ENCODE measurements at places on chromosomes 2 and 18.

DNA sequence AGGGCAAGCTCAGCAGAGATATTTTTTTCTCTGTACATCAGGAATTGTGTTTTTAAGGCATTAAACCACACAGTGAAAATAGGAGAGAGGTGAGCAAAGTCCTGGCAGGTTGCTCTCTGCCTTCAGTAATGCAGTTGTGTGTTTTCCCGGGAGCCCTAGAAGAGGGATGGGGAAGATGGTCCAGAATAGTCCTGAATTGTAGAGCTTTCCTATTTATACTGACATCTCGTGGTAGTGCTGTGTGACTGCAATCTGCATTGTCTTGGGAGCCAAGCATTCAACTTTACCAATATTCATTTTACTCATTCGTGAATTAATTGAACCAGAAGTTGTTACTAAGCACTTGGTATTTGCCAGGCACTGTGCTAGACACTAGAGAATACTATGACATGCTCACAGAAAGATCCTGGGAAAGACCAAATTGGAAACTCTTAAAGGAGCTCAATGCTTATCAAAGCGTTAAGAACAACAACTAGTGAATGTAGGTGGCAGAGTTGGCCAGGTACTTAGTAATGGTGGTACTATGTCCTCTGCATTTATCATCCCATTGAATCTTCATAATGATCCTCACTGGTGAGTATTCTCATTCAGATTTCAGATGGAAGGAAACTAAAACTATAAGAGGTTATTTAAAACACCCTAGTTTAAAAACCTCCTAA lies 214.6 kb downstream of the TRIB2 start:
- DNase-seq = no peak

DNA sequence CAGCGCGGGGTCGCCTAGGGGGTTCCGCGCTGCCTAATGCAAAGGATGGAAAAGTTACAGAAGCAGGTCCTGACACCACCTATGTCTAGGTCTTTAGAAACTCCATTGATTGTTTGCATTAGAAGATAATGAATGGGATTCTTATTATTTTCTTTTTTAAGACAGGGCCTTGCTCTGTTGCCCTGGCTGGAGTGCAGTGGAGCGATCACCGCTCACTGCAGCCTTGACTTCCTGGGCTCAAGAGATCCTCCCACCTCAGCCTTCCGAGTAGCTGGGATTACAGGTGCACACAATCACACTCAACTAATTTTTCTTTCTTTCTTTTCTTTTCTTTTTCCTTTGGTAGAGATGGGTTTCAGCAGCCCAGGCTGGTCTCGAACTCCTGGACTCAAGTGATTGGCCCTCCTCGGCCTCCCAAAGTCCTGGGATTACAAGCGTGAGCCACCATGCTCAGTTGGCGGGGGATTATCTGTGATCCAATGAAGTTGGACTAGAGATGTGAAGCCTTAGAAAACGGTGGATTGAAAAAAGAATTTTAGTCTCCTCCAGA lies 761 bp upstream of the IDH1 start:
- DNase-seq = no peak

DNA sequence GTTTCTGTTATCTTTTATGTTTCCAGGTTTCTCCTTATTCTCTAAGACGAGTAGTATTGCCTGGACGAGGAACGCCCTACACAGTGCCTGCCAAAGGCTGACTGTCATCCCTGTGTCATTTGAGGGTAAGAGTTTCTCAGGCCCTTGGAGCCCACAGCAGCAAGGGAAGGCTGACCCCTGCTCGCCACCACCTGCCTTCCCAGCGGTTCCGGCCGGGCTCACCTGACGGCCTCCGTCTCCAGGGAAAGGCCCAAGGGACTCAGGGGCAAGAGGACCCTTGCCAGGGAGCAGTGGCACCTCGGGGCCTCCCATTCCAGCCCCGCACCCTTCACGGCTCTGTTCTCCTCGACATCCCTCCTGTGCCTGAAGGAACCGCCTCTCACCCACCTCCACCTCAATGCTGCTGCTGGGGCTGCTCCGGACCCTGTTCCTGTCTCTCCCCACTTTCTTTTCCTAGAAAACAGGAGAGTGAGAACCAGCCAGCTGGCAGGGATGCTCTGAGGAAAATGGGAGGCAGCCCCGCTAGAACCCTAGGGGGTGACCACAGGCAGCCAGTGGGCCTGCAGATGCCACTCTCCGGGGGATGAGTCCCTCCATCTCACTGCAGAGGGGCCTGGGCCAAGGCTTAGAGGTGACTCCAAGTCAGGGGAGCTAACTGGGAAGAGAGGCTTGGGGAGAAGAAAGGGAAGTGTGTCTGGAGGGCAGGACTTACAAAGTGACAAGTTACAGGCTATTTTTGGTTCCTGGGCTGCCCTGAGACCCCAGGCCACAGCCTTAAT lies 1.9 kb downstream of the LIMS2 start:
- no peak for DNase-seq

DNA sequence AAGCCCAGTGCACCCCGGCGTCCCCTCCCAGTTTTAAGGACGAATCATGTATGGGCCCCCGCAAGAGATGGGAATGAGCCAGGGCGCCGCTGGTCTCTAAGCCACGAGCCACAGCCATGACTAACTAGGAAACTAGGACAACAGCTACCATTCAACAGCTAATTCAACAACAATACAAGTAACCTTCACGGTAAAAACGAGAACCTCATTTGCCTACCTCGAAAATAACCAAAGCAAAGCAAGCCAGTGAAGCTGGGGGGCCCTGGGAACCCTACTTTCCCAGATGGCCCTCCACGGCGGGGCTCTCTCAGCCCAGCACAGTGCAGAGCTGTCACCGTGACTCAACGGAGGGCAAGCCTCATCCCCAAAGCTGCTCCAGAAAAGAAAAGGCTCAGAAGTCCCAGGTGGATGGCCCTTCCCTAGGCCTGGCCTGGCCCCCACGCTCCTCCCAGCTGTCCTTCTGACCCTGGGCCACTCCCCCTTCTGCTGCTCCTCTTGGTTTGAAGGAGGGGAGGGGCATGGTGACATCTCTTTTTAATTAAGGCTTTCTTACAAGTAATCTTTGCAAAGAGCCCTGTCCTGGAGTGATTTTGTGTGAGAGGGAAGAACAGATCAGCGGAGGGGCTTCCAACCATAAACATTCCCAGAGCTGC lies 126.3 kb downstream of the HDAC4 start:
- DNase-seq = no peak

GRCh38 chr18:63181706-63182309 lies 137.8 kb downstream of the BCL2 start:
- no peak for DNase-seq

DNA sequence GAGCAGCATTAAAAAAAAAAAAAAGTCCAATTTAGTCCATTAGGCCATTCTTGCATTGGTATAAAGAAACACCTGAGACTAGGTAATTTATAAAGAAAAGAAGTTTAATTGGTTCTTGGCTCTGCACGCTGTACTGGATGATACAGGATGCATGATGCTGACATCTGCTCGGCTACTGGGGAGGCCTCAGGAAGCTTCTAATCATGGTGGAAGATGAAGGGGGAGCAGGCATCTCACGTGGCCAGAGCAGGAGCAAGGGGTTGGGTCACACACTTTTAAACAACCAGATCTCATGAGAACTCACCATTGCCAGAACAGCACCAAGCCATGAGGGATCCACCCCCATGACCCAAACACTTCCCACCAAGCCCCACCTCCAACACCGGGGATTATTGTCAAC lies 100.1 kb downstream of the NEDD4L start:
- no peak for DNase-seq

GRCh38 chr18:51151568-51152511 lies 45.6 kb downstream of the MEX3C start:
- DNase-seq = no peak

GRCh38 chr18:38427736-38428135 lies 862.1 kb upstream of the CELF4 start:
- DNase-seq = no peak

- no peak for DNase-seq
Measured at GRCh38 chr2:147882631-147883030, 37.8 kb downstream of the ACVR2A start.

GRCh38 chr2:98806236-98806697 lies 75.3 kb upstream of the MGAT4A start:
- DNase-seq = no peak

DNA sequence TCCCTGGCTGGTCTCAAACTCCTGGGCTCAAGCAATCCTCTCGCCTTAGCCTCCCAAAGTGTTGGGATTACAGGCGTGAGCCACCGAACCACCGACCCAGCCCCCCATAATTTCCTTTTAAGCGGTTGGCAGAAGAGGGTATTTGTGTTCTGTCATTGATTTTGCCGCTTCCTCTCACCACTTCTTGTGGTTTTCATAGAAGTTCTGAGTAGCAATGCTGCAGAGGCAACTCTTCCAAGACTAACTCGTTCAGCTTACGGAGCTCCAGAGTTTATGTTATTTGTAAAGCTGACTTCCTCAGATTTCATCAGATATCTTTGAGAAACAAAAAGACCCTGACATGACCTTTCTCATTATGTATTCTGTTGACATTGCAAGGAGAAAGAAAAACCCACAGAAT lies 261.4 kb upstream of the KCNJ3 start:
- no peak for DNase-seq

DNA sequence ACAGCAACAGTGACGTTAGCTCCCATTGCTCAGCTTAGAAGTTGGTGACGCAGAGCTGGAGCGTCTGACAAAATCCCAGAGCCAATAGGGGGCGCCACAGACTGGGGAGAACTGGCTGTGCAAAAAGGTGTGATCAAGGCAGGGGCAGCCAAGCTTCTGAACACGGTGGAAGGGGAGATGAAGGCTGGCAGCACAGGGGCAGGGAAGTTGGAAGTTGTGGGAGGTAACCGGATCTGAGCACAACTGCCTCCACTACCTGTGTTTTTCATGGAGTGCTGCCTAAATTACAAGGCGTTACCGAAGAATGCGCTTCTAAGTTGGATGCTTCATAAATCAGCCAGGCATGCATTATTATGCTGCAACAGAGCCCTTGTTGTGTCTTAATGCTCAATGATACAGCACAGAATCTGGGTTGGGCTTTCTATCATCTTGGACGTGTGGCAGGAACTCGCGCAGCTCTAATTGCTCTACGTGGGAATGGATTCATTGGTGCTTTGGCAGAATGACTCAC lies 370.0 kb downstream of the SLC4A3 start:
- no peak for DNase-seq

- DNase-seq = no peak
Measured at GRCh38 chr2:86226636-86227520, 27.6 kb downstream of the MRPL35 start.

DNA sequence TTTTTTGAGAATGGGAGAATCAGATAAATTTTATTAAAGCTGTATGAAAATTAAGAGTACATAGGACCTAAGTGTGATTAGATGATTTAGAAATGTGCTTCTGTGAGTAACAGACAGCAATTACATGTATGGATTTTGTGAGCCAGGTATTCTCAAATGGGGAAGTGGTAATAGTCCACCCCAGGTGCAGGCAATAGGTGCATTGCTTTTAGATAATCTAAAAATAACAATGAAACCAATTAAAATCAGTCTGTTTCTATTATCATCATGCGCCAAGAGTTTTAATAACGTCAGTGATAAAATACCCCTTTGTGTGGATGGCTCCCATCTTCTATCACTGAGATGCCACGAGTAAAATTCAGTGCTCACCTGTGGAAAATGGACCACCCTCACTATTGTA lies 265.3 kb downstream of the RNF144A start:
- DNase-seq = no peak

GRCh38 chr18:58452454-58453166 lies 176.3 kb downstream of the ALPK2 start:
- no peak for DNase-seq

DNA sequence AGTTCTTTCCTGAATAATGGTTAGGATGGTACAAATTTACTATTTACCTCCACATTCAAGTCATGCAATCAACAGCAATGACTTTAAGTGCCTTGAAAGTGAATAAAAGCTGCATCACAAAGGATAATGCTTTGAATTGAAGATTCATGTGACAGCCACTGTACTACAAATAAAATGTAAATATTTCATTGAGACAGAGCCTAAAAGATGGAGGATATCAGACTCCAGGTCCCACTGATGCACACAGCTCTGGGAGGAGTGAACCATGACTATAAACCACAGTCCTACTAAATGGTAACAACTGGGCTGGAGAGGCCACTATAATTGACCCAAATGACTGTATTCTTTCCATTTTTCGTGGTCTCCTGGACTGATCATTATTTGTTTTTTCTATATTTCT lies 576.9 kb downstream of the ADCYAP1 start:
- no peak for DNase-seq

DNA sequence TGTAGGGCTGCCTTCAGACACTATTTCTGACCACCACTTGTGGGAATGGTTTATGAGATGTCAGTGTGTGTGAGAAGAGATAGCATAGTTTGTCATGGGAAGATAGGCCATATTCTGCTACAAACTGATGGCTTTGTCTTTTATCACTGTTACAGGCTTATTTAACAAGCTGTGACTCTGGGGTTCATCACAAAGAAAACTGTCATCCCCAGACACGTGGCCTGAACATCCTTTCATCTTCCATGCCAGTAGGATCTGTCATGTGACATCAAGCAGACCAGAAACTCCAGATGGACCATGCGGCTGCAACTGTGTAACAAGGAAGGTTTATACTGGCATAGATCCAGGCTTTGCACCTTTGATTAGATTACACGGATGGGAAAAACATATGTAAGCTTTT lies 128.6 kb upstream of the KCNH7 start:
- no peak for DNase-seq

GRCh38 chr18:34128436-34128835 lies 96.3 kb downstream of the NOL4 start:
- no peak for DNase-seq

DNA sequence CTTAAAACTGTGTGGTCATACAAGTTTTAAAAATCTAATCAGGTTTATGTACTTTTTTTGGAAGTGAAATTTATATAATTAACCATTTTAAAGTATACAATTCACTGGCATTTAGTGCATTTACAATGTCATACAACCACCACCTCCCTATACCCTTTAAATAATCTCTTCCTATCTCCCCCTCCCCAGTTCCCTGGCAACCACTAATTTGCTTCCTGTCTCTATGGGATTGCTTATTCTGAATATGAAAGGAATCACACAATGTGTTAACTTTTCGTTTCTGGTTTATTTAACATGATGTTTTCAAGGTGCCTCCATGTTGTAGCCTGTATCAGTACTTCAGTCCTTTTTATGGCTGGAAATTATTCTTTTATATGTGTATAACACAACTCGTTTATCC lies 19.4 kb downstream of the CHMP3 start:
- no peak for DNase-seq

- DNase-seq = no peak
Measured at GRCh38 chr2:231683292-231684235, 24.8 kb upstream of the PTMA start.

GRCh38 chr2:109423556-109424359 lies 190.0 kb downstream of the SEPTIN10 start:
- DNase-seq = no peak

- no peak for DNase-seq
Measured at GRCh38 chr2:135962366-135963123, 22.9 kb downstream of the DARS1 start.

- DNase-seq = no peak
Measured at GRCh38 chr2:6159606-6160005, 467.4 kb downstream of the SOX11 start.

DNA sequence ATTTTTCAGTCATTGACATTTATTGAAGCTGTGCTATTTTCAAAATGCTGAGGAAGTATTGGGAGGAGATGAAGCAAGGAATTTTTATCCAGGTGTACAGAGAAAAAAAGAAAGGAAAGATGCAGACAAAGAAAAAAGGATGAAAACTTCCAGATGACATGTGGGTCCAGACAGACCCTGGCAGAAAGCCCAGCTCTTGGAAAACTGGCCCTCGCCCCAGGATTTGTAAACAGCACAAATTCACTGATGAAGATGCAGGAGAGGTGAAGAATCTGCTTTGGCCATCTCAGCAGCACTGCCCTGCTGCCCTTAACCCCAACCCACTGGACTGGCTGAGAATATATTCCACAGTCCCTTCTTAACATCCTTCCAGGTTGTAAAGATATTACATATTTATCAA lies 12.5 kb downstream of the TACR1 start:
- DNase-seq = no peak
